Heart right ventricle (tissue), 16 donors: ENCODE measurements at places on chromosomes 11 and 22. TPM values are rescaled to one million over a fixed set of nuclear protein-coding genes. Genes with fewer than 3 reads are reported as not detected.

Gene BLID
- not detected for total RNA-seq

Gene GAB4
- total RNA-seq: not detected

Gene HOATZ
- total RNA-seq: not detected

Gene TEX54
- not detected for total RNA-seq

Gene SGSM1
- 8.6 TPM for total RNA-seq

Gene SMC1B
- total RNA-seq: not detected

Gene GAS2
- total RNA-seq: 13.1 TPM

Gene ADORA2A
- 2.6 TPM for total RNA-seq

Gene KCNJ11
- total RNA-seq: 9.9 TPM

Gene EP300
- total RNA-seq: 41.7 TPM

Gene FAM83F
- 9.7 TPM for total RNA-seq

Gene BRSK2
- 0.50 TPM for total RNA-seq

- H3K36me3 ChIP-seq: no peaks in the 10 kb centered on the region
- no peaks in the 10 kb centered on the region for H3K4me1 ChIP-seq
These were observed 1.1 kb downstream of the LHFPL7 start for GRCh38 chr22:24945430-24945829.

GRCh38 chr11:117076941-117077691 is 21.1 kb downstream of the SIK3 start:
- no peak overlapping the region for H3K4me3 ChIP-seq
- no peak overlapping the region for H3K27ac ChIP-seq
- DNase-seq: no peak
- H3K36me3 ChIP-seq: no peaks in the 10 kb centered on the region
- H3K4me1 ChIP-seq: peaks cover 38% of the 10 kb centered on the region
- H3K27me3 ChIP-seq: no peaks in the 10 kb centered on the region

- H3K4me1 ChIP-seq: no peaks in the 10 kb centered on the region
- H3K4me3 ChIP-seq: no peak overlapping the region
- DNase-seq: no peak
- no peaks in the 10 kb centered on the region for H3K27me3 ChIP-seq
- no peak overlapping the region for H3K27ac ChIP-seq
These were observed 99.4 kb downstream of the PDE2A start for GRCh38 chr11:72574548-72575460.

- H3K27ac ChIP-seq: no peak overlapping the region
- no peak overlapping the region for H3K4me3 ChIP-seq
- H3K36me3 ChIP-seq: no peaks in the 10 kb centered on the region
- no peak for DNase-seq
These were observed 34.9 kb downstream of the GRAMD4 start for GRCh38 chr22:46654927-46655595.

DNA sequence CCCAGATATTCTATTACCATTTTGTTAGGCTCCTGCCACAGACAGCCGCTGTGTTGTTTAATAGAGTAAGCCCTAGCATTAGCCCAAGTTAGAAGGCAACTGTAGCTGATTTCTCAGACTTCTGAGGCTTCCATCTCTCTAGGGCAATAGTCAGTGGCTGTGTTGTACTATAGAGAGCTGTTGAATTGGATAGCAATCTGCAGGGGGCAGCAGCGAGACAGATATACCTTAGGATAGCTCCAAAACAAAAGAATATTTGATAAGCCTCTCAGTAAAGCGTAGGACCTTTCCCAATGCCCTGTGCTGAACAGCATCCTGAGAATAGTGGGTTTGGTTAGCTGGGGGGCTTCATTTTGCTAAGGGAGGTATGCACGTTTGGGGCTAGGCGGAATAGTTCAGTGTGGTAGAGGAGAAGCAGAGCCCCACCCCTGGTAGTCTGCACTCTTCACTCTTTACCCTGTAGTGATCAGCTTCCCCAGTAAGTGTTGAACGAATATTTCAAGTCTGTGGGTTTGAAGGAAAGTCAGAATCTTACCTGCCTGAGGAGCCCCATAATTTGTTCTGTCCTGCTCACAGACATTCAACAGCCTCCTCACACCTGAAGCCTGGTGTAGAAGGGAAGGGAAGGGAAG is 515.1 kb downstream of the INSC start:
- H3K4me3 ChIP-seq: no peak overlapping the region
- no peak overlapping the region for H3K27ac ChIP-seq

DNA sequence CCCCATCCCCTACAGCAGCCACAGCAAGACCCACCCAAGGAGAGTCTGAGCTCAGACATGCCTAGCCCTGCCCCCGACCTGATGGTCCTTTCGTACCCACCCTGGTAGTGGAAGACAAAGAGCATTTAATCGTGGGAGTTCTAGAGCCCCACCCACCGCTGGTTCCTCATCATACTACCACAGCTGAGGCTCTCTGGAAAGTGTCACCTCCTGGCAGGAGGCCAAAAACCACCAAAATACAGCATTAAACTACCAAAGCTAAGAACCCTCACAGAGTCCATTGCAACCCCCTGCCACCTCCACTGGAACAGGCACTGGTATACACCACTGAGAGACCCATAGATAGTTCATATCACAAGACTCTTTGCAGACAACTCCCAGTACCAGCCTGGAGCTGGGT is 311.1 kb downstream of the TENM4 start:
- H3K4me3 ChIP-seq: no peak overlapping the region
- no peaks in the 10 kb centered on the region for H3K27me3 ChIP-seq
- no peak overlapping the region for H3K27ac ChIP-seq
- no peak for DNase-seq
- no peaks in the 10 kb centered on the region for H3K4me1 ChIP-seq
- no peaks in the 10 kb centered on the region for H3K36me3 ChIP-seq

- H3K4me3 ChIP-seq: no peak overlapping the region
- no peak for DNase-seq
- H3K27ac ChIP-seq: peak overlapping the region; percentile 88
- H3K36me3 ChIP-seq: peaks cover 51% of the 10 kb centered on the region
These were observed 10.5 kb downstream of the EHD1 start for GRCh38 chr11:64867748-64868462.

- H3K4me3 ChIP-seq: no peak overlapping the region
- peaks cover 20% of the 10 kb centered on the region for H3K4me1 ChIP-seq
- no peaks in the 10 kb centered on the region for H3K36me3 ChIP-seq
- no peak for DNase-seq
These were observed 130.4 kb downstream of the NAV2 start for GRCh38 chr11:19843079-19843478.

GRCh38 chr11:35618497-35619115 is 346 bp downstream of the FJX1 start:
- H3K27ac ChIP-seq: peak overlapping the region; percentile 78
- H3K27me3 ChIP-seq: no peaks in the 10 kb centered on the region
- peak; percentile 12 for DNase-seq
- peaks cover 39% of the 10 kb centered on the region for H3K4me1 ChIP-seq

DNA sequence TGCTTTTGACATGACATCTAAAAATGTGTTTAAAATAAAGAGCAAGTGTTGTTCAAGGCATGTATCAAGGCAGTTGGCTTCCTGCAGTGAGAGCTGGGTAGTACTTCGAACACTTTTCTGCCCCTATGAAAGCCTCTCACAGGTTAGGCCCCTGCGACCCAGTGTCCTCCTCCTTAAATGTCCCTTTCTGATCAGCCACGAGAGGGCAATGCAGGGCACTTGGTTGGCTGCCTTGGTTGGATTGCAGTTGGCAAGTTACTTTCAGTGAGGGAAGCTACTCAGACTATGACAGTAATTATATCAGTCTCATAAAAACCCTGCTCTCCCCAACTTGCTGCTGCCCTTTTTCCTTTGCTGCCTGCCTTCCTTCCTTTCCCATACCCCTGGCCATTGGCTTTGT is 743.8 kb downstream of the NTM start:
- no peaks in the 10 kb centered on the region for H3K36me3 ChIP-seq
- peaks cover 15% of the 10 kb centered on the region for H3K27me3 ChIP-seq
- peaks cover 5% of the 10 kb centered on the region for H3K4me1 ChIP-seq
- peak; percentile 21 for DNase-seq

DNA sequence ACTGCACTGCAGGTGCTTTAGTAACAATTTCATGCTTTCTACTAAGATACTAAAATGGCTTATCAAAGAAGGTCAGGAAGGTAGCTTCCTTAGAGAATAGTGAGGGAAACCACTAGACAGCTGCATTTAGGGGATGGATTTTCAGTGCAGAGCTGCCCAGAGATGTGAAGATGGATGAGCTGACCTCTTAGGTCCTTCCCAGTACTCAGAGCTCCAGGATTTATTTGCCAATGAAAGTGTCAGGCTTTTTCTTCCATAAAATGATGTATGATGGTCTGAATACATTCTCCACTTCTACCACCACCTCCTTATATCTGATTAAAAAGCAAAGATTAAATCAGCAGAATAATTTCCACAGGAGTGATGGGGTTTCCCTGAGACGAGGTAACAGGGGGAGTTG is 35.0 kb downstream of the SC5D start:
- H3K36me3 ChIP-seq: no peaks in the 10 kb centered on the region
- H3K27ac ChIP-seq: no peak overlapping the region
- H3K4me1 ChIP-seq: no peaks in the 10 kb centered on the region
- H3K27me3 ChIP-seq: peaks cover 18% of the 10 kb centered on the region
- H3K4me3 ChIP-seq: no peak overlapping the region

- no peak for DNase-seq
- peaks cover 12% of the 10 kb centered on the region for H3K36me3 ChIP-seq
- peaks cover 11% of the 10 kb centered on the region for H3K4me1 ChIP-seq
These were observed 1.2 kb upstream of the TIRAP start for GRCh38 chr11:126281666-126282175.

GRCh38 chr11:12413141-12414052 is 36.0 kb downstream of the PARVA start:
- H3K27ac ChIP-seq: no peak overlapping the region
- H3K4me3 ChIP-seq: no peak overlapping the region
- no peak for DNase-seq
- peaks cover 79% of the 10 kb centered on the region for H3K4me1 ChIP-seq
- H3K36me3 ChIP-seq: no peaks in the 10 kb centered on the region
- H3K27me3 ChIP-seq: no peaks in the 10 kb centered on the region

- no peak overlapping the region for H3K4me3 ChIP-seq
- no peaks in the 10 kb centered on the region for H3K27me3 ChIP-seq
- no peaks in the 10 kb centered on the region for H3K36me3 ChIP-seq
- DNase-seq: peak; percentile 40
These were observed 8.5 kb downstream of the P2RY6 start for GRCh38 chr11:73280626-73281025.

DNA sequence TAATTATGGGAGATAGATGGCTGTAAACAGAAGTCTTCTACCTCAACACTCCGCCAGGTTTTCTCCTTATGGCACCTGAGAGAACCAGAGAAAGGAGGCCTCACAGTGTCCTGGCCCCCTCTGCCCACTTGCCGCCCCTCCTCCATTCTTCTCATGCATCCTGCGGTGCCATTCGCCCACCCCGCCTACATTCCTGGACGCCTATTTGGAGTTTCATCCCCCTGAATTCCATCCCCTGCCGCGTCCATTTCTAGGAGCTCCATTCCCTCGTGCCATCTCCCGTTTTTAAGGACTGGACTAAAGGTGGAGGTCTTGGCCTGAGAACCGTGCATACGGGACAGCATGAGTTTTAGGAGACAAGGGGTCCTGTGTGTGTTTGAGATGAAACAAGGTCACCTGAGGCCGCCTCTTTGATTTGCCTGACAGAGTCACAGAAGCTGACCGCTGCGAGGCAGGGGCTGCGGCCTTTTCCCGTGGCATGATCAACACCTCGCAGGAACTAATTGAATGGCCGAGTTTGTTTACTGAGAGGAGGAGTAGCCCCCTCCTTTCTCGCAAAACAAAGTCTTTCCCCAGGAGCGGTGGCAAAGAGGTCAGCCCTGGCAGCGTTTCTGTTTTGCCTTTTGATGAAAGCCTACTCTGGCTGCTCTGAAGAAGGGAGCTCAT is 246.2 kb downstream of the ST3GAL4 start:
- no peak overlapping the region for H3K4me3 ChIP-seq
- no peak overlapping the region for H3K27ac ChIP-seq
- H3K4me1 ChIP-seq: no peaks in the 10 kb centered on the region
- no peak for DNase-seq
- no peaks in the 10 kb centered on the region for H3K36me3 ChIP-seq

DNA sequence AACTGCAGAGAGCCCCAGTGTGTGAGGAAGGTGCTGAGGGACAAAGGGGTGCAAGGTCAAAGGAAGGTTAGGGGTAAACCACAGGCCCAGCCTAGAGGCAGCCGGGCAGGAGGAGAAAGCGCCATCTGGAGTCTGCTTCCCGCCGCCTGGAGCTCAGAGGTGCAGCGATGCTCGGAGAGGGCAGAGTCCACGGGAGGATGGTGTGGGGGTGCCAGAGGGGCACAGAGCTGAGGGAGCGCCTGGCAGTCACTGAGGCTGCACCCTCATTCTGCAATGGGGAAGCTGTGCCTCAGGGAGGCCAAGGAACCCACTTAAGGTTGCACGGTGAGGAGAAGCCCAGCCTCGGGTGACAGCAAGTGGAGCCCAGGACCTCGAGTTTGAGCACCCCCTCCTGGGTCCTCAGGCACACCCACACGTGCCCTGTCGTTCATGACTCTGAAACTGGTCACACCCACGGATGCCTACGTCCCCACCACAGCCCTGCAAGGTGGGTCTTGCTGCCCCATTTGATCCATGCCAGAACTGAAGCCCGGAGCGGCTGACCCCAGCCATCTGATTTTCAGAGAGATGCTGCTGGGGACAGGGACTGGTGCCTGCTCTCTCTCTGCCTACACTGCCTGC is 1.6 kb downstream of the IL2RB start:
- no peak overlapping the region for H3K4me3 ChIP-seq
- H3K27me3 ChIP-seq: peaks cover 33% of the 10 kb centered on the region
- H3K36me3 ChIP-seq: no peaks in the 10 kb centered on the region
- no peaks in the 10 kb centered on the region for H3K4me1 ChIP-seq

DNA sequence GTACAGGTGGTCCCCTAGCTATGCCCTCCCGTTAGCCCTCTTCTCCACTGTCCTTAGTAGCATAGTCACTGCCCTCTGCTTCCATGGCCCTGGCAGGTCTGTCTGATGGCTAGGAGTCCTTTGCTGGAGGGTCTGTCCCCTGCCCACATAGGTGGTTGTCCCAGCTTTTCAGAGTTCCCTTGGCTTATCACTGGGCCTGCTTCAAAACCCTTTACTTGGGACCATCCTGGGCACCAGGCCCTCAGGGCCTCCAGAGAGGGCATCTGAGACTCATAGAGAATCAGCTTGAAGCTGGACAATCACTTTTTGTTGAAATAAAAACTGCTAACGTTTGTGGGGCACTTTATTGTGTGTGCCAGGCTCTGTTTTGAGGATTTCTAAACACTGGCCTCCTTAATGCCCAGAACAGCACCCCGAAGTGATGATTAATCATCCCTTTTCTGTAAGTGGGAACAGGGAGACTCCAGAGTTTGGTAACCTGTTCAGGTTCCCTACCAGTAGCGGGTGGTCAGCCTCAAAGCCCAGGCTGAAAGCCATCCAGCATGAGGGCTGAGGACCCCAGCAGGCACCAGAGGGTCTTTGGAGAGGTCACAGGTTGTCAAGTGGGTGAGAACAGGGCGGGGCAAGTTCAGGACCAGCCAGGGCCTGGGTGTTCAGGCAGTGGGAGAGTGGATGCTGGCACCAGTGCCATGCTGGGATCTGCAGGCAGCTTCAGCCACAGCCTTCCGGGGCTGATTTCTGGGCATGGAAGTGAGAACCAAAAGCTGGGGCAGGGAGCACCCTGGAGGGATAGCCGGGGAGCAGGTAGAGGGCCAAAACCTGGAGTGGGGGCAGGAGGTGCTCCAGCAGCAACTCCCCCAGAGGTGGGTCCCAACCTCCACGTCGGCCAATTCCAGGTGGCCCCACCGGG is 495 bp upstream of the KCNK4 start:
- no peak overlapping the region for H3K4me3 ChIP-seq
- H3K4me1 ChIP-seq: peaks cover 32% of the 10 kb centered on the region
- DNase-seq: no peak
- no peak overlapping the region for H3K27ac ChIP-seq
- H3K27me3 ChIP-seq: peaks cover 57% of the 10 kb centered on the region
